HCEC 1CT (cell line): ENCODE measurements at places on chromosomes 5 and 9.

DNA sequence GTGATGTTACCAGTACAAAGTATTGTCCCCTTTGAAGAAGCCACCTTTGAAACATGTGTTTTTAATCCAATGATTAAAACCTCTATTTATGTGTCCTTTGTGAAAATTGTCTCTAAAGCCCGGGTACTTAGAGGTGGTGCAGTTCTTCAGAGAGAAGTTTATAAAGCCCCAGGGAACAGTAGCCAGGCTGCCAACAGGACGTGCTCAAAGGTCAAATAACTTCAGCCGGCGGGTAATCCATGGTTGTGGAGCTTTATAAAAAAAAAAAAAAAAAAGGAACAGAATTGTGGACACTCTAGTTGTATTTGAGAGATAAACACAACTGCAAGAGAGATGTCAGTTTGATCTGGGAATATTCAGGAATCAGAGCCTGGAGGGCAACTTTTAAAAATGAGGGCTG lies 57.9 kb upstream of the CTNND2 start:
- DNase-seq, result no peak

- DNase-seq, result no peak
Measured at GRCh38 chr5:40017135-40017534, 592.4 kb upstream of the DAB2 start.

- peak; percentile 47 for DNase-seq
Measured at GRCh38 chr5:176781638-176782570, 28.5 kb upstream of the UNC5A start.

GRCh38 chr9:116223926-116224325 lies 70.3 kb downstream of the PAPPA start:
- no peak for DNase-seq

- no peak for DNase-seq
Measured at GRCh38 chr5:120528609-120529008, 64.5 kb downstream of the PRR16 start.

GRCh38 chr5:52283221-52283620 lies 504.5 kb upstream of the ITGA1 start:
- DNase-seq, result no peak

DNA sequence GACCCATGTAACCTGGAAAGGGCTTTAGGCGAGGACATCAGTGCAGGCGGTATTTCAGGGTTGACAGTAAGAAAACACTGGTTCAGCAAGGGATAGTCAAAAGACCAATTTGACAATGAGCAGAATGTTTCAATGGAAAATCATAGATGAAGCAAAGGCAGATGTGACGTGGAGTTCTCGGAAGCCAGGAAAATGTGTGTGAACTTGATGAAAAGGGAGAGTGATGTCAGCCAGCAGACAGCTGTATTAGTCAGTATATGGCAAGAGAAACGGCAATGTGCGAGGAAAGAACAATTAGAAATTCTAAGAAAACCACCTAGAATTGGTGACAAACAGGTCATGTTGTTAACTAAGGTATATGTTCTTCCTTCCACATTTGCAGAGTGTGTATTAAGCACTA lies 503.9 kb upstream of the DAB2 start:
- DNase-seq, result no peak

DNA sequence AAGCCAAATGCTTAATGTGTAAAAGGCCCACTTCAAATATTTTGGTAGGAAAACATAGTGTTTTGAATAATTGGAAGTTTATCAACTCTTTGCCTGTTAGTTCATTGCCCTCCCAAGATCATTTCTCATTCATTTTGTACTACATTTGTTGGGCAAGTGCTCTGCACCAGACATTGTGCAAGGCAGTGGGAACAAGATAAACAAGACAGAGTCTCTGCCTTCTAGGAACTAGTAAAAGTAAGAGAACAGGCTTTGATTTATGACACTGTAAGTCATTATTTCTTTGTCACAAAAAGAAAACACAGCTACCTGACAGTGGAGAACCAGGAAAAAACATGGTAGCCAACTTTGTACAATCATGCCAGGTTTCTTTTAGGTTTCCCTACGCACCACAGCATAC lies 63.7 kb upstream of the PAM start:
- DNase-seq, result no peak

- DNase-seq, result peak; percentile 55
Measured at GRCh38 chr9:97529363-97530076, 28.1 kb downstream of the TMOD1 start.

DNA sequence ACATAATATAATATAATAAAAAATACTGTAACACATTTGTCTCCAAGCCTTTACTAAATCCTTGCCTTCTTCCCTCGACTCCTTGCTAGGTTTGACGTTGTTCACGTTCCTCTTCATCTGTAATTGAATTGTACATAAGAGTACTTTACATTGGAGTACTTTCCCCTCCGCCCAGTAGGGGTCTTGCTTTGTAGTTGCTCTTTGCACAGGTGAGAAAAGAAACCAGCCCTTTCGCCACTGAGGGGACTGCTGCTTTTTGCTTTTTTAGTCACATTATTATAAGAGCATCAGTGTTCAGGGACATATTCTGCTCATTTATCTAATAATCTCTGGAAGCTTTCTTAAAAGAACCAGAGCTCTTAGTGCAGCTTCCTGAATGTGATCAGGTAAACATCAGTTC lies 115.0 kb downstream of the CETN3 start:
- no peak for DNase-seq

DNA sequence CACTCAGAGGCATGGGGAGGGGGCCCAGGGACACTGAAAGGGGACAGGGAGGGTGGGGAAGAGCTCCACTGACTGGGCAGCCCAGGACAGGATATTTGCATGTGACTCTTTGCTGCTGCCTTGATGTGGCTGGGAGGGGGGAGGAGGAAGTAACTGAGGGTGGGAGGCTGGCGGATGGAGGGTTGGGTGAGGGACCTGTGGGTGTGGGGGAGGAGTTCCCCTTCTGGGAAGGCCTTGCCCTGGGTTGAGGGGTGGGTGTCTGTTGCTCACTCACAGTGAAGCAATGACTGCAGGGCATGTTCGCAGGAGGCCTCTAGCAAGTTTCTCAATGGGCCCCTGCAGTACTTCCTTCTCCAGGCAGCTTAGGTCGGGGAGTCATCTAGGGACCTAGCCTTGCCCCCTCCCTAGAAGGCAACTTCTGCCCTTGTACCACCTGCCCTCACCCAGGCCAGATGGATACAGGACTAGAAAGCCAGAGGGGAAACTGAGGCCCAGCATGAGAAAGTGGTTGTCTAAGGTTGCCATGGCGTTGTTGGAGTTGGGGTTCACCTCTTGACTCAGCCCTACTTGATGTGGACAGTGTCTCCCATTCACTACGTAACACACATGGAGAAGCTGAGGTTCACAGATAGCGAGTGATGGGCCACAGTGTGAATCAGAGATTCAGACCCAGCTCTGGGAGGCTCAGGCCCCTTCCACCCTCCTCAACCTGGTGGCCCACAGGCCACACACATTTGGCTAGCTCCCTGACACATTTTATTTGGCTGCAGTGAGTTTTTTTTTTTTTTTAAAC lies 3.0 kb downstream of the GRK6 start:
- DNase-seq, result no peak

- DNase-seq, result peak; percentile 83
Measured at GRCh38 chr5:142881076-142881783, 111.1 kb downstream of the ARHGAP26 start.

GRCh38 chr5:6950860-6951259 lies 237.6 kb downstream of the TENT4A start:
- DNase-seq, result no peak

- DNase-seq, result no peak
Measured at GRCh38 chr9:35322075-35322885, 160.5 kb downstream of the UNC13B start.

- peak; percentile 85 for DNase-seq
Measured at GRCh38 chr9:22114956-22115355, 105.9 kb upstream of the CDKN2B start.

GRCh38 chr5:137699336-137700281 lies 36.3 kb downstream of the KLHL3 start:
- DNase-seq, result no peak

GRCh38 chr5:71934322-71934721 lies 173.0 kb upstream of the MAP1B start:
- no peak for DNase-seq

- no peak for DNase-seq
Measured at GRCh38 chr9:135136481-135136880, 49.0 kb downstream of the OLFM1 start.

- DNase-seq, result no peak
Measured at GRCh38 chr9:79731171-79731890, 159.6 kb downstream of the TLE4 start.

DNA sequence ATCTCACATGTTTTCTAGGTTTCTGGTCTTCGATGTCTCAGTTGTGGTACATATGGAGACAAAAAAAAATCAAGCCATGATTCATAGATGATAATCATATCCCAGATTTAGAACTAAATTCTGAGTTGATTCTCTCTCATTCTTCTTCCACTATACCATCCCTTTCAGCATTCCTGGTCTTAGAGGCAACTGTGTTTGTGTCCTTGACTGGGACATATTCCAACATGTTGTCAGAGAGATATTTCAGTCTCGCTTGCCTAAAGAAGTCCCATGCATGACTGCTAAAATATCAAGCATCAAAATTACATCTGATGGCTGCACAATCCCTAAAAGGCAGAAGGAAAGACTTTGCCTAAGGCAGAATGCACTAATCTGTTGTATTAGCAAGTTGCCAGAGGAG lies 236.6 kb downstream of the PSAT1 start:
- no peak for DNase-seq

DNA sequence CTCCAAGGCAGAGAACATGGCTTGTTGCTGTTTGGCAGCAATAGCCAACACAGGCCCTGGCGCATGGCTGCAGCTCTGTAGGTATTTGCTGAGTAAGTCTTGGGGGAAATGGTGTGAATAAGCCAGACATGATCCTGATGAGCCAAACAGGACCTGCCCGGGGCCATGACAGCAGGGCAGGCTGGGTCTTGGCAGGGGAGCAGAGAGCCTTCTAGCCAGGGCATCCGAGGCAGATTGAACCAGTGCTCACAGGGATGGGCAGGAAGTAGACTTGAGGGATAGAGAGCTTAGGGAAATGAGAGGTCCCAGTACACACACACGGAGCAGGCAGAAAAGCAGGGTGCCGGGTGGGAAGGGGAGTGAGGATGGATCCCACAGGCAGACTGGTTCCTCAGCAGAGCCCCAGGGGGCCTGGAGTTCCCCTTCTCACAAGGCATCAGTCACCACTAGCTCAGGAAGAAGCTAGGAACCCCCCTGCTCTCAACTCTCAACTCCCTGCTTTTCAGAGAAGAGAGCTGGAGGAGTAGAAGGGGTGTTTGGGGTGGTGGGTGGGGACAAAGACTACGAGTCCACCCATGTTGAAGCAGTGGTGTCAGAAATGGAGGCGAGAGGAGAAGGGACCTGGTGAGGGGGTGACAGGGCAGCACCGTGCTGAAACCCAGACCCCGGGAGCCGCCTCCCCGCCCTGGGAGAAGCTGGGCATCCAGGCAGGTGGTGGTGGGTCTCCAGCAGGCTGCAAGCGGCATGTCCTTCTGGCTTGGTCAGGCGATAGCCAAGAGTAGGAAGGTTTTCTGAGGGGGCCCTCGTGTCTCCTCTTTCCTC lies 111.1 kb downstream of the RGS3 start:
- DNase-seq, result no peak

GRCh38 chr9:89622933-89623861 lies 18.4 kb downstream of the GADD45G start:
- no peak for DNase-seq

GRCh38 chr5:176633598-176633997 lies 3.1 kb downstream of the EIF4E1B start:
- no peak for DNase-seq

- DNase-seq, result no peak
Measured at GRCh38 chr5:67160272-67160671, 36.3 kb downstream of the CD180 start.

DNA sequence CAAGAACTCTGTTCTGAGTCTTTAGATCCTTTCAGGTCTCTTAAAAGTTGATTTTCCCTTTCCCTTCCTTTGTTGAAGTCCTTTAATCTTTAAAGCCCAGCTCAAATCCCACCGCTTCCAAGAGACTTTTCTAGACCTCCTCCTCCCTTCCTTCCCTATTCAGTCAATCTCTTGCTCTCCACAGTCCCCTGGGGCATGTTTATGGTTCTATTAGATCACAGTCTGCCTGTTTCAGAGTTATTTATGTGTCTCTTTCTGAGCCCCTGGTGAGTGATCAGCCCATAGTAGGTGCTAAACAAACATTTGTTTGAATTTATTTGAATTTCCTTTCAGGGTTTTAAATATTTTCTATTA lies 7.2 kb upstream of the ARSI start:
- no peak for DNase-seq

DNA sequence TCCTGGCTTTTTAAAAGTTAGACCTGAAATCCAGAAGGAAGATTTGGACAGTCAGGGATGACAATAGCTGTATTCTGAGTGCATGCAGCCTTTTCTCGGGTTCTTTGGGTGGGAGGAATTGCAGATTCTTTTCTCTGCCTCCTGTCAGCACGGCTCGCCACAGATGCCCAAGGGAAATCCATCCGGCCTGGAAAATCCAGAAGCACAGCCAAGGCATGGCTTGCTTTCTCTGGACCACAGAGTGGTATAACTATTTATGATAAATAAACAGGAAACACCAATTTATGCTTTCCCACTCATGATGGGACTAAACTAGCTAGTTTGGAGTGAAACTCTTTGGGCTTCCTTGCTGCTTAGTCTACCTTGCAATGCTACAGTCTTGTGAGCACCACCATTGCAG lies 59.1 kb downstream of the C9orf152 start:
- DNase-seq, result no peak

DNA sequence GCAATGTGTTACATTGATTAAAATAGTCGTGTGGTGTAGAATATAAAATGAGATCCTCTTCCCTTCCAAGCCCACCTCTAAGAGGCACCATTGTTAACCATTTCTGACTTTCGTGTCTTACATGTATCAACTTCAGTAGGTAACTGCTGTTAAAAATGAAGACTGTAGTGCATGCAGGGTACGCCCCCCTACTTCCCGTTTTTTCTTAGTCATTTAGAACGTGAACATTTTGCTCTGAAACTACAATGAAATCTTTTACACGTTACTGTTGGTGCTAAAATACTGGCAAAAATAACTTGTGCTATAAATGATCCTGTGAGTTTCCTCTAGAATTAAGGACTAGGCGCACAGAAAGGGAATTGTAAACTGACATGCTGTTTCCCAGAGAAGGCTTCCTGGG lies 41.5 kb downstream of the WNK2 start:
- DNase-seq, result no peak

GRCh38 chr9:116154334-116154975 lies 864 bp downstream of the PAPPA start:
- DNase-seq, result peak; percentile 18

DNA sequence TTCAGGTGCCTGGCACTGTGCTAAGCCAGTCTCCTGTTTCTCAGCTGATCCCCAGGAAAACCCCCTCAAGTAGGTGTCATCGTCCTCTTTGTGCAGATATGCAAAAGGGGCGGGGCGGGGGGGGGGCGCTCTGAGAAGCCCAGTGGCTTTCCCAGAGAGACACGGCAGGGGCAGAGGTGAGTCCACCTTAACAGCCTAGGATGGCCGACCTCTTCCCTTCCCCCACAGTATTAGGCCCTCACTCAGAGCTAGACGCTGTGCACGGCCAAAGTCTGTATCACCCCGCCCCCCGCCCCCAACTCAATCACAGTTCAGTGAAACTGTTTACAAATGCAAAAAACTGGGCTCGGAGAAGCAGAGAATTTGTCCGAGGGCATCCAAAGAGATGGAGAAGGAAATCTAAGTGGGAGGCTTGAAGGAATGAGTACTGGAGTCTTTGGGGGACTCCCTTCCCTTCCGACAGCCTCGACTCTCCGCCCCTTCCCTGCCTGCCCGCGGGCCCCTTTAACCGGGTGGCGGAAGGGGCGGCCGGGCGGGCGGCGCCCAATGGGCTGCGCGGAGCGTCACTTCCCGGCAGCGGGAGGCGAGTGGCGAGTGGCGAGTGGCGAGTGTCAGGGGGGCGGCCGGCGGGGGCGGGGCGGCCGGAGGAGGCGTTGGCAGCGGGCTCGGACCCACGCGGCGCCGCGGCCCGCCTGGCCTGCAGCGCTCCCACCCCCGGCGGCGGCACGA lies at the start of gene ERGIC1:
Gene ERGIC1 (plus strand): TSS at position 566 of the 729 bp plus-strand sequence. CDS start 163 bp downstream, at position 729.
- peak; percentile 75 for DNase-seq
